ACHN (cell line): ENCODE measurements at places on chromosomes 11 and 22.

DNA sequence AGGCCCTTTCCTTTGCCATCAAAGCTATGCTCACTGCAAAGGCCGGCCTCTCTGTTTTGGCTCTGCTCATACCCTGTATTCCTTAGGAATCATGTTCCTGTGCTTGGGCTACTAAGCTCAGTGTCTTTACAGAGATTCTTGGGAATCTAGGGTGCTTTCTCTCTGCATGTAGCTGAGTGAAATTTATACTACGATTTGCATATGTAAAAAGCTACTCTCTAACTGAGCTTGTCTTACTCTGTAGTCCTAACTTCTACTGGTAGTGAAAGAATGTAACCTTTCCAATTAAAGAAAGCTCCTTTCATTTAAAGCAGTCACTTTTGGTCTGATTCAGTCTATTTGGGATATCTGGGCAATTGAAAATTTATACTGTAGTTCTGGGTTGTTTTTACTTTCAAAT, 32.2 kb downstream of the DNHD1 start:
- no peak for DNase-seq

DNA sequence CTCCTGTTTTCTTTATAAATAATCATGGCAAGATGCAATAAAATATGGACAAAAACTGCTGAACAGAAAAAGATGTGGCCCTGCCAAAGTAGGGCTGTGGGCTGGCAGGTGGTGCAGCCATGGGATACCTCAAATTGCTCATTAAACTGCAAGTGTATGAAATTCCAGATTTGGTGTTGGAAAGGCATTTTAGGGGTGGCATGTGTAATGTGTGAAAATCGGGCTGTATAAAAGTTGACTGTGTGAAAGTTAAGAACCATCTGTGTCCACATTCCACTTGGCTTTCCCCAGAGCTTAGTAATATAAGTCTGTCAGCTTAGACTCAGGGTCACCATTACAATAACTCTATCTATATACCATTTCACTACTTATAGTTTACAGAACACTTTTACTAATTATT, 34.8 kb upstream of the FZD4 start:
- DNase-seq: no peak

GRCh38 chr11:112662554-112662953, 298.7 kb upstream of the NCAM1 start:
- DNase-seq: no peak

- peak; percentile 11 for DNase-seq
These were observed 118.6 kb downstream of the HIPK3 start for GRCh38 chr11:33375688-33376311.

DNA sequence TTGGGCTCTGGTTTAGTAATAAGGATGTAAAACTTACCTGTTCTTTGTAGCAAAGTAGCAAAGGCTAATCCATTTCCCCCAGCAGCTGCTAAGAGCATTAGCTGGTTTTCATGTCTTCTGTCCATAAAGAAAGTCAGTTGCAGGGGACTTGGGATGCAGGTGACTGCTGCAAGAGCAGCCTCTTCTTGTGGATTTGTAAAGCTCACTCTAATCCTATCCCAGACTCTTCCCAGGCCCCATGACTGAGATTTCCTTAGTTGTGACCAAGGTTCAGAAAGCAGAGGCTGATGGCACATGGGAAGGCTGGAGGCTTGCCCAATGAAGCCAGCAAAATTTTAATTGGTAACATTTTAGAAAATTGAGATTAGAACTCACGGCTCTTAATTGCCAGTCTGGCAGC, 94.4 kb upstream of the HORMAD2 start:
- DNase-seq: no peak

GRCh38 chr22:40031766-40032470, 37.2 kb downstream of the FAM83F start:
- no peak for DNase-seq

- no peak for DNase-seq
These were observed 106.4 kb downstream of the SYN3 start for GRCh38 chr22:32951807-32952153.

DNA sequence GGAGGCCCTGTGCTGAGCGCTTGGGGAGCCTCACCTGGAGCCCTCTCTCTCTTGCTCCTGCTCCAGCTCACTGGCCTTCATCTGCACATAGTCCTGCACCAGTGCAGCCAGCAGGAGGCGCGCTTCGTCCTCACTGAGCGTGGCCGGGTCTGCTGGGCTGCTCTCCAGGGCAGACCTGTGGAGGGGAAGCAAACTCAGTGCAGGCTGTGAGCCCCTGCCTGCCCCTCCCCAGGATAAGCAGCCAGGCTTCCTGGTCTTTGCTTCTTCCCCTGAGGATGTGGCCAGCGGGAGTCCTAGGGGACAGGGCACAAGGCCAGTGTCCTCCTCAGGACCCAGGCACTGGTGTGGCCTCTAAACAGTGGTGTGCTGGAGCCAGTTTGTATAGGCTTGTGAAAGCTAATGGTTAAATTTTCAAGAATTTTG, 2.2 kb downstream of the CALCA start:
- DNase-seq: peak; percentile 29

- DNase-seq: peak; percentile 2
These were observed 45.0 kb downstream of the PPP6R3 start for GRCh38 chr11:68505596-68505995.

GRCh38 chr11:76872959-76873827, 12.5 kb downstream of the ACER3 start:
- no peak for DNase-seq

DNA sequence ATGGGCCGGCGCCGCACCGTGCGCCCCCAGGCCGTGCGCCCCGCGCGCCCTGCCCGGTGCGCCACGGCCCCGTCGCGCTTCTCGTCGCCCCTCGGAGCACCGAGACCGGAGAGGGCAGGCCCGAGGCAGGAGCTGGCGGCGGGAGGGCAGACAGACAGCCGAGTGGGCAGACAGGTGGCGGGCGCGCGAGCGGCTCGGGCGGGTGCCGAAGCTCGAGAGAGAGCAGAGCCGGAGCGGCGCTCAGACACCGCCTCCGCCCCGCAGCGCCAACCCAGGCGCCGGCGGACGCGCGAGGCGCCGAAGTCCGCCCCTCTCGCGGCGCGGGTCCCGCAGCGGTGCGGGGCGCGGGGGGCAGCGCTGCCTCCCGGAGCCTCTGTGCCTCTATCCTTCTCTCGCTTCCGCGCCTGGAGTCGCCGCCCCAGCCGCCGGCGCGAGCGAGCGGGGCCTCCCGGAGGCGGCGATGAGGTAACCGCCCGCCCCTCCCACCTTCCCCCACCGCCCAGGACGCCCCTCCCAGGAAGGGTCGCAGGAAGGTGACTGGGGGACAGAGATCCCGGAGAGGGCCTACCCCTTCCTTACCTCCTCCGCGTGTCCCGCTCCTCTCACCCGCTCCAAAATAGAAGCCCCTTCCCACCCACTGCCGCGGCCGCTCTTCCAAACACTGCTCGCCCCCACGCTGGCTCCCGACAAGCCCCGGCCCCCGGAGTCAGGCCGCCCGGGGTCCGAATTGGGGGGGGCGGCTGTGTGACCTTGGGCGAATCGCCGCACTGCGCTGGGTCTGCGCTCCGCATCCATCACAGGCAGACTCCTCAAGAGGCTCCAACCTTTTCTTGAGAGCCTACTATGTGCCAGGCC, at the start of gene RASL10A:
TSS of gene RASL10A (minus strand) at position 412 of the 855 bp plus-strand sequence. CDS start 451 bp downstream, outside the sequence.
- no peak for DNase-seq

GRCh38 chr11:1336836-1337646, 27.6 kb upstream of the TOLLIP start:
- DNase-seq: no peak

DNA sequence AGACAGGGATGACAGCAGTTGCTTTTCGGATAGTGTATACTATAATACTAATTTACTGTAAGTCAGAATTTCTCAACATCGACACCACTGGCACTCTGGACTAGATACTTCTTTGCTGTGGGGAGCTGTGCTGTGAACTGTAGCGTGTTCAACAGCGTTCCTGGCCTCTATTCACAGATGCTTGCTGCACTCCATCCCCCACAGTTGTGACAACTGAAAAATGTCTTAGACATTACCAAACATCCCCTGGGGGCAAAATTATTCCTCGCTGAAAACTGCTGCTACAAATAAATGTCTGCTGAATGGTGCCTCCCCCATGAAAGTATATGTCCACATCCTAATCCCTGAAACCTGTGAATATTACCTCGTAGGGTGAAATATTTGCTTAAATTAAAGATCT, 7.5 kb upstream of the SLC15A3 start:
- DNase-seq: no peak

DNA sequence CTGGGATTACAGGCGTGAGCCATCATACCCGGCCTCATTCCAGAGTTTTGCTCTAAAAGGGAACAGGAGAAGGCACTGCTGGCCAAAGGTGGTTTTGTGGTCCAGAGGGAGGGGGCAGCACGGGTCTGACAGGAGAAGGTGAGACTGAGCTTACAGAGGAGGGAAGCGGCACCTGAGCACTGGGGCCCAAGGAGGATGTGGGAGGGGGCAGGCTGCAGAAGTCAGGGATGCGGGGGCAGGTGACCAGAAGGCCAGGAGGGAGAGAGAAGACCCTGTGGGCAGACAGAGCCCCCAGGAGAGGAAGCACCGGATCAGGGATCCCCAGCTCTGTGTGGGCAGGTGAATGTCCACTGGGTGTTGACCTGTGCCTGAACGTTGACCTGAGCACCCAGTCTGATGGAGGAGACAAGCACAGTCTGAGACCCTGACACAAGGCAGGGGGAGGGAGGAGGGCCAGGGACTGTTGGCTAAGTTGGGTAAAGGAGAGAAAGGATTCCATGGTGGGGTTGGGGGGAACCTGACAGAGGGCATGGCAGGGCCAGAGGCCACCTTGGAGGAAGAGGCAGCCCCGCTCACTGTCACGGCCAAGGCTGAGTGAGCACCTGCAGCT, 12.0 kb upstream of the PRR5 start:
- no peak for DNase-seq

- DNase-seq: peak; percentile 90
These were observed 13.6 kb downstream of the BCL9L start for GRCh38 chr11:118911880-118912741.

DNA sequence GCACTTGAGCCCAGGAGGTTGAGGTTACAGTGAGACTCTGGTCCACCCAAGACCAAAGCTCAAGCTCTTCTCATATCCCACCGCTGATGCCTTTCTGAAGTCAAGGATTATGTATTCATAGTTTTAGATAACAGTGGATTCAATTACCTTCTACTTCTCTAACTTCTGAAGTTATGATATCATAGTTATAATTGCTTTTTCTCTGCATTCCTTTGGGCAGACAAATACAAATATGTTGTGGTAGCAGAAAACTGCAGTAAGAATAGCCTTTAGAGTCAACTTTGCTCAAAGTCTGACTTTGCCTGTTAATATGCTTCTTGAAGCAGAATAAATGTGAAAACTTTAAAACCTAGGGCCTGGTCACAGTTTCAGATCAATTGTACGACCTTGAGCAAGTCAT, 94.4 kb downstream of the LUZP2 start:
- no peak for DNase-seq

GRCh38 chr22:27435844-27436576, 365.5 kb downstream of the MN1 start:
- no peak for DNase-seq

DNA sequence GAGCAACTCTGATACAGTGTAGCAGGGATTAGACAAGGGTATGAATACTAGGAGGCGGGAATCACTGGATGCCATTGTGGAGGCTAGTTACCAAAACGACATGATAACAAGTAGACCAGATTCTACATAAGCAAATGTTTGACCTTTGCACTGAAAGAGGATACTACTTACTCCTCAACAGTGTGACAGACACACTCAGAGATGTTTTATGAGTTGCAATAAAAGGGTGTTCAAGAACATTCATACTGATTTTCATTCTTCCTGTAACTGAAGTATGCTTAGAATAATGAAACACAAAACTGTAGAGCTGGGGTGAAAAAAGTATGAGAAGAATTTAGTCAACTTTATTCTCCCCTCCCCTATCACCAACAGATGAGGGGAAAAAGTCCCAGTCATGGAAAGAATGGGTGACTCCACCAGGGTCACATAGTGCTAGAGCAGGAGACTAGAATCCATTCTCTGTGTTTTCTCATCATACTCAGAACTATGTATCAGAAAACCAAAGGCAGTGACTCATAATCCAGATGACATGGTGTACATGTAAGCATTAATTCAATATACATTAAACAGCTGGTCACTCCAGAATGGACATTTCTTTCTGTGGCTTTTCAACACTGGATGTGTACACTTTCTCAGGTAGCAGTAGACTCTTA, 32.8 kb downstream of the ARHGAP20 start:
- DNase-seq: no peak

GRCh38 chr22:29386708-29387107, 1.7 kb downstream of the AP1B1 start:
- no peak for DNase-seq

DNA sequence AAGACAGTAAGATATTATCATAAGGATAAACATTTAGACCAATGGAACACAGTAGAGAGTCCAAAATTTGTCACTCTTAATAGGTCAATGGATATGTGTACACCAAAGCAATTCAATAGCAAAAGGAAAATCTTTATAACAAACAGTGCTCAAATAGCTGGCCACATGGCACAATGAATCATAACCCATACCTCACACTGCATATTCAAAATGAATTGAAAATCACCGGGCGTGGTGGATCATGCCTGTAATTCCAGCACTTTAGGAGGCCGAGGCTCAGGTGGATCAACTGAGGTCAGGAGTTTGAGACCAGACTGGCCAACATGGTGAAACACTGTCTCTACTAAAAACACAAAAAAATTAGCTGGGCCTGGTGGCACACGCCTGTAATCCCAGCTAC, 8.4 kb downstream of the SNX32 start:
- no peak for DNase-seq

DNA sequence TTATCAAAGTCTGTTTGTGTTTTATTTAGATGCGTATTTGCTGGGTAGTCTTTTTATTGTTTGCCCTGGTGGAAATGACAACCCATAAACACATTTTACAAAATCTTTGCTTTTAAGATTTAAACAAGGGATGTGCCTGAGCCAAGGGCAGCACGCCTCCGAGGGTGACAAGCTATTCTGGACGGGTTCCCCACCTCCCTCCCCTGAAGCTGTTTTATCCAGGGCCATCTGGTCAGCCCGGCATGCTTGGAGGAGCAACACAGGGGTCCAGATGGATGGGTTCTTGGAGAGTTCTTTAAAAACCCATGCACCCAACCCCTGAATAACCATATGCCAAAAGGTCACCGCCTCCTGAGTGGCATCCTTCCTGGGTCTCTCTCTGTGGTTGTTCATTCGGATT, 408.9 kb downstream of the OPCML start:
- no peak for DNase-seq

- DNase-seq: peak; percentile 4
These were observed 737.2 kb downstream of the LRRC4C start for GRCh38 chr11:40722179-40722795.

GRCh38 chr22:37126882-37127281, 17.4 kb upstream of the TMPRSS6 start:
- DNase-seq: no peak
